NCI-H1436 (cell line): ENCODE measurements at places on chromosomes 2 and 18.

DNA sequence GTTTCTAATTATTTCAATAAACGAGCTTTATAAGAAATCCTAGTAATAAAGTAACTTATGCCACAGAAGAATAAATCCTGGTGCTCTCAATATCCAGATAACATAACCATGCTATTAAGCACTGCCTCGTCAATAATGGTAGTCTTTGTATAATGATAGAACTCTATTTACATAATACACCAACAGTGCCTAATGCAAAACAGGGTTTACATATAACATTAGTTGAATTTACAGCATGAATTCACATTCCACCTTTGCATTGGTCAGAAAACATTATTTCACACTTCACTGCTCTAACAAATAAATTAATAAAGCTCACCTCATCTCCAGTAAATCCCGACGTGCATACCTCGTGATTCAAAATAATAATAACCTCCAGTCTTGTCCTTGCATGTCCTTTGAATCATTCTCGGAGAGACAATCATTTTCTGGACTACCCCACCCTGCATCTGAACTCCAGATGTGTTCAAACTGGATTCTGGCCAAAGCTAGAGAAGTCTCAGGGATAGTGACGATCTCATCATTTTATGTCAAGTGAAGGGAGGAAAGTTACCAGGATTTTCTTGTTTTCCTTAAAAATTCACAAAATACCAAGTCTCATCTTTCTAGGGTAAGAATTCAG is 189.2 kb downstream of the NCKAP5 start:
- DNase-seq = no peak

- DNase-seq = no peak
Measured at GRCh38 chr18:73674125-73674865, 473.3 kb downstream of the FBXO15 start.

GRCh38 chr18:64893349-64893748 is 744.5 kb upstream of the LINC00305 start:
- DNase-seq = no peak

GRCh38 chr18:22340331-22340730 is 77.4 kb downstream of the CTAGE1 start:
- no peak for DNase-seq

- no peak for DNase-seq
Measured at GRCh38 chr2:149858901-149859634, 271.5 kb upstream of the MMADHC start.

- no peak for DNase-seq
Measured at GRCh38 chr18:8791171-8791651, 85.9 kb downstream of the MTCL1 start.

GRCh38 chr2:128315122-128315828 is 3.4 kb downstream of the HS6ST1 start:
- no peak for DNase-seq

DNA sequence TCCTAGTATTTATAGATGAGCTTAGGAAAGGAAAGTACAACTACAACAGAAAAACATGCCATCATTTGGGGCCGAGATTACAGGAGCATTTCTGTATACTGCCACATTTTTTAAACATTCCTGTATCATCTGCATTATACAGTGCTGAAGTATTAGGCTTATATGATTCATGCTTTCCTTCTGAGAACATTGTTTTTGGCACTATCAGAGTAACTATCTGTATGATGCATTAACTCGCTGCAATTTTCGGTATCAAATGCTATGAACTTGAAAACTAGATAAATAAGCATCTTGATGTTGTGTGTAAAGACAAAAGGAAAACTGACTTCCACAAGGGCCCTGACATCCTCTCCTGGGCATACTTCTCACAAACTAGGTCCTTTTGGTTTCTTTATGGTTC is 102.0 kb downstream of the RIT2 start:
- no peak for DNase-seq

DNA sequence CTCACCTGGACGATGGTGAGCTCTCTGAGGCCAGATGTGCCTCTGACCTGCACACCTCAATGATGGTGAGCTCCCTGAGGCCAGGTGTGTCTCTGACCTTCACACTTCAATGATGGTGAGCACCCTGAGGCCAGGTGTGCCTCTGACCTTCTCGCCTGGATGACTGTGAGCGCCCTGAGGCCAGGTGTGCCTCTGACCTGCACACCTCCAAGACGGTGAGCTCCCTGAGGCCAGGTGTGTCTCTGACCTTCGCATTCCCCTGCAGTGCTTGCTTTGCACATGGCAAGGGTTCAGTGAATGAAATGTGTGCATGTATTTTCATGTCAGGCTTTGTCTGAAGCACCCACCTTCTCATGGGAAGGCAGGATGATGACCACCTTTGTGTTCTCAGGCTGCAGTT is 95.5 kb downstream of the PTGR3 start:
- no peak for DNase-seq

GRCh38 chr2:85777441-85777861 is 23.7 kb downstream of the ATOH8 start:
- DNase-seq = no peak

DNA sequence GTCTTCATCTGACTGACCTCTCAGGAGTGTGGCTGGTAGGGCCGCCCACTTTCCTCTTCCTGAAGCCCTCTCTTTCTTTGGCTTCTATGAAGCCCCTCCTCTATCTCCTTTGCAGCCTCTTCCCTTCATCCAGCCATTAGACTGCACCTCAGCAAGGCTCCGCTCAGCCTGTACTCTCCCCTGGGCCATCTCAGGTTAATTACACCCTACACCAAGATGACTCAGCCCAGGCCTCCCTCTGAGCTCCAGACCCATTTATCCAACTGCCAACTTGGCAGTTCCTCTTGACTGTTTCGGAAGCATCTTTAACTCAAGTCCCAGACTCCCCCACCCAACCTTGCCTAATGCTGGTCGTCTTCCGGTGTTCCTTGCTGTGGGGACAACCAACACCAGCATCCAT is 5.8 kb upstream of the WNT6 start:
- peak; percentile 22 for DNase-seq

GRCh38 chr2:199462347-199462955 is 4.7 kb upstream of the SATB2 start:
- no peak for DNase-seq

DNA sequence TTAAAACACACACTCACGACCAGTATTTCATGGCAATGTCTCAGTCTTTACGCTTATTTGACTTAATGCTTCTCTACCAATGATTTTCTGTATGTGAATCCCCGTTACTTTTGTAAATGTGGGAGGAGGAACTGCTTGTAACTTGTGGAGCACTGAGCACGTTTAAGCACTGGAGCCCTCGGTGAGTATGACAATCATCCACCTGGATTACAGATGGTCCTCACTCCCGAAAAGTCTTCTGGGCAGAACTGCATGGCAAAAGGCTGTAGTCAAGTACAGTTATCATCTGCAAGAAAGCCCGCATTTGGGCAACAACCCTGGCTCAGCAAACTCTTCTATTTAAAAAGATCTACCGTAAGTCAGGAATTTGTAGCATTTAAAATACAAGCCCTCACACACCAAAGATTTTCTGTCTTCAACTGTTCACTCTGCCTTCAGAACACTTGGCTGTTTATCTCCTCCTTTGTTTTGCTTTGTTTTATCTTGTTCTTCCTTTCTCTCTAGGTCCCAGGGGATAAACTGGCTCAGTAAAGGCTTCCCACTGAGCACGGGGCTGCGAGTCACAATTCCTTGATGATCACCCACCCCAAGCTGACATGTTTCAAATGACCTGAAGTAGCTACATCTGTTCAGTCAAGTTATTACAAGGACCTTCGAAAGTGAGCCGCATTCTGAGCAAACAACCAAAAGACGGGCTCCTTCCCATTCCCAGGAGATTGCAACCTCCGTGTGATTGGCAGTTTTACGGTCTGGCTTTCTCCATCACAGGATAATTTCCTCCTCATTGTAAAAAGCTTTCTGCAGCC is 102.2 kb downstream of the DLGAP1 start:
- no peak for DNase-seq
